Type B pancreatic cell (in vitro differentiated cells): ENCODE measurements at places on chromosomes 1 and 21.

DNA sequence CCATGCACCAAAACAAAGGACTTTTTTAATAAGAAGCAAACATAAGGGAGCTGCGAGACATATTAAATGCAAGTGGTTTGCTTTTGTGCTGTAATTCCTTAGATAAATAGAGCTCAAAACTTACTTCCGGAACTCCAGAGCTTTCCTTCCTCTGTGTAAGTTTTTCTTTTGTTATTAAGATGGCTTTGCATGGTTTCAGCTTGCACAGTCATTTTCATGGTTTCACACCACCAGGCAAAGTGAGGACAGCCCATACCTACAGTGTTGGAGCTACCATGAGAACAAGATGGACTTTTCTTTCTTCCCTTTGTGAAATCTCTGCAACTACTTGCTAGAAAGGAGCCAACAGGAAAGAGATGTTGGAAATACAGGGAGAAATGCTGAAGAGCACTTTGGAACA is 368.0 kb downstream of the SETD4 start:
- DNase-seq, result no peak

GRCh38 chr1:83555871-83556270 is 443.1 kb downstream of the TTLL7 start:
- DNase-seq, result no peak

DNA sequence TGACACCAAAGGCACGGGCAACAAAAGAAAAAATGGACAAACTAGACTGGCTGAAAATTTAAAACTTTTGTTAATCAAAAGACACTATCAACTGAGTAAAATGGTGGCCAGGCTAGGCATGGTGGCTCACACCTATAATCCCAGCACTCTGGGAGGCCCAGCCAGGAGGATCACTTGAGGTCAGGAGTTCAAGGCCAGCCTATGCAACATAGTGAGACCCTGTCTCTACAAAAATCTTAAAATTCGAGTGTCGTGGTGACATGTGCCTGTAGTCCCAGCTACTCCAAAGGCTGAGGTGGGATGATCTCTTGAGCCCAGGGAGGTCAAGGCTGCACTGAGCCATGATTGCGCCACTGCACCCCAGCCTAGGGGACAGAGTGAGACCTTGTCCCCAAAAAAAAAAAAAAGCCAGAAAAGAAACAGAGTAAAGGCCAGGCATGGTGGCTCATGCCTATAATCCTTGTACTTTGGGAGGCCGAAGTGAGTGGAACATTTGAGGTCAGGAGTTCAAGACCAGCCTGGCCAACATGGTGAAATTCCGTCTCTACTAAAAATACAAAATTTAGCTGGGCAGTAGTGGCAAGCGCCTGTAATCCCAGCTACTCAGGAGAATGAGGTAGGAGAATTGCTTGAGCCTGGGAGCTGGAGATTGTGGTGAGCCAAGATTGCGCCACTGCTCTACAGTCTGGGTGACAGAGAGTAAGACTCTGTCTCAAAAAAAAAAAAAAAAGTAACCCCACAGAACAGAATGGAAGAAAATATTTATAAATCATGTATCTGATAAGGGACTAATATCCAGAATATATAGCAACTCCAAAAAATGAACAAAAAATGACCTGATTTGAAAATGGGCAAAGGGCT is 8.0 kb downstream of the TUT4 start:
- DNase-seq, result no peak

DNA sequence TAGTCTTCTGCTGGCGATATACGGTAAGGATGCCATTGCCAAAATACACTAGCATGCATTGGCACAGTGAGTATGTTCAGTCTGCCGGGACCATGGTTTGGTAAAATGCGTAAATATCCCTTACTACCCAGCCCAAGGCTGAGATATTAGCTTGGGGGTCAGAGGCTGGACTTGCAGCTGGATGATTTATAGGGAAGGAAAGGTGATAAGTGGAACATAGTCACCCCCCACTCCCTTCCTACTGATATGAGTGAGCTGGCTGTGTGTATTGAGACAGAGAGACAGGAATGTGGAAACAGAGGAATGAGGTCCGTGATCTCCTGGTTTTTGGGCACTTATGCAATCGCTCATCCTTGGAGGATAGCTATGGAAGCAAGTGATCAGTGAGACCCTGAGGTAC is 642.8 kb downstream of the KCNT2 start:
- no peak for DNase-seq

DNA sequence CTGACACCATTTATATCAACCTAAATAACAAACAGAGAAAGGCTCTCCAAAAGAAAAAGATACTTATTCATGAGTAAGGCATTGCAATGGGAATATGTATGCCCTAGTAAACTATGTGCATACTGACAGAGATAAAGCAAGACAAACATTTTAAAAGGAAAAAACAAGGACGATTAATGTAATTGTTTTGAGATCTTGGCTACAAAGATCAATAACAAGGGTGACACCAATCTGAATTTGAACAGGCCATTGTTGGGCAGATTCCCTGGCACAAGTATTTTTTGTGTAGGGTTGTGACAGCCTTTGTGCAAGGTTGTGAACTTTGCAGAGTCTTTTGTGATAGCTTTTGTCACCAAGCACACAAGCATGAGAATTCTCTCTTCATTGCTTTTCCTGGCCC is 85.3 kb downstream of the EDEM3 start:
- no peak for DNase-seq

- no peak for DNase-seq
These were observed 143.0 kb upstream of the ZRANB2 start for GRCh38 chr1:71223641-71224340.

DNA sequence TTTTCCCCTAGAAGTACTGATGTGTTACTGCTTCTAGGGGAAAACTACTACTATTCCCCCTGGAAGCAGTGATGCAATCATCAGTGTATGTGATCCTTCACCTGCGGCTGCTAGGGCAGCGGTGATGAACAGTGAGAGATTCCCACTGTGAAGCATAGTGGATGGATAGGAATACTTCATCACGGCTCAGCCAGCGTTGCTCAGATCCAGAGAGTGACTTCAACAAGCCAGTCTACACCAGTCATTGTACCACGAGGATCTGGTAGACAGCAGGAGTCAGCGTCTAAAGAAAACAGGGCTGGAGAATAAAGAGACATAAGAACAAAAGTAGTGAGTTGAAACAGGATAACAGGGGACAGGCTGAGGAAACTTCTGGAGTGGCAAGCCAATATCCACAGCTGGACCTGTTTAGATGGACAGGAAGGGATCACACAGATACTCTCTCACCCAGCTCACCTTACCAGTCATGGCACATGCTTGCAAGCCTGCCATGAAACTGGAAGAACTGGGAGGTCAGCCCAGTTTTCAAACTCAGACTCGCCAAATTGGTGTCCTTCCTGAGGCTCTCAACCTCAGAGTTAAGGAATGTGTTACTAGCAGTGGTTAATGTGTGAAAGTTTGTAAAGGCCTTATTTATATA is 42.4 kb upstream of the LRRC52 start:
- DNase-seq, result no peak

DNA sequence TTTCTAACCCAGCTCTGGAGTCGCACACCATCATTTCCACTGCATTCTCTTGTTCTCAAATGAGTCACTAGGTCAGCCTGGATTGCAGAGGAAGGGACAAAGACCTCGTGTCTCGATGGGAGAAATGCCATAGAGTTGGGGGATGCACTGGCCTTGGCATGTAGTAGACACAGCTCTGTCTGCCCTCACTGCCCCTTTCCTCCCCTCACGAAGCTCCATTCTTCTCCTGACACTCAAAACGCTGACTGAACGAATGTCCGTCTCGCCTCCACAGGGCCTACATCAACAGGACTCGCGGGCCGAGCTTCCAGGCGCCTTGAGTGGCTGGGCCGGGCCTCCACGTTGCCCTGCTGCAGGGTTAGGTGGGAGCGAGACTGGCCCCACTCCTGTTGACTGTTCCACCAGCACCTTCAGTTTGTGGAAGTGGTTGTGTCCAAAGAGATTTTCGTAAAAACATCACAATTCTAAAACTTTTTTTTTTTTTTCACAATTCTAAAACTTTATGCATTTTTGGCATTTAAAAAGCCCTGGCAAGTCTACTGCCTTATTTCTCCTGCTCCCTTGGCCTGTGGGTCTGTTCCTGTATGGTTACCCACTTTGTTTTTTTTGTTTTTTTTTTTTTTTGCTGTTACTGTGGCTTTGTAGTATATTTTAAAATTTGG is 18.8 kb downstream of the PKNOX1 start:
- no peak for DNase-seq

- DNase-seq, result no peak
These were observed 23.8 kb downstream of the IER5 start for GRCh38 chr1:181112071-181112929.

- no peak for DNase-seq
These were observed 208.2 kb upstream of the TNR start for GRCh38 chr1:175951627-175952026.

- DNase-seq, result no peak
These were observed 49.8 kb downstream of the SKI start for GRCh38 chr1:2277741-2278488.

DNA sequence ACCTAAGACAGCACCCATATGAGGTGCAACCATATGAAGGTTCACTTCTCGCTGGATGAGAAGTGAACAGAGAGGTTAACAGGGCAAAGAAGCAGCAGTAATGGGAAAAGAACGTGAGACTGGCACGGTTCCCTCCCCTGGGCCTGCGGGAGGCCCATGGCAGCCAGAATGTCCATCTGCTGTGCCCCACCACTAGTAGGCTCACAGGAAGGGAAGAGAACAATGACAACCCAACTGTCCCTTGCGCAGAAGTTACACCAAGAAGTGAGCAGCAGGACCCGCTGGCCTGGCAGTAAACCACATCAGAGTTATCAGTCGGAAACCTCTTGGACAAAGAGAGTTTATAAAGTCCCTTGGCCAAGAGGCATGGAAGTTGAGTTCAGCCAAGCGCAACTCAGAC is 11.3 kb downstream of the HIVEP3 start:
- DNase-seq, result no peak

DNA sequence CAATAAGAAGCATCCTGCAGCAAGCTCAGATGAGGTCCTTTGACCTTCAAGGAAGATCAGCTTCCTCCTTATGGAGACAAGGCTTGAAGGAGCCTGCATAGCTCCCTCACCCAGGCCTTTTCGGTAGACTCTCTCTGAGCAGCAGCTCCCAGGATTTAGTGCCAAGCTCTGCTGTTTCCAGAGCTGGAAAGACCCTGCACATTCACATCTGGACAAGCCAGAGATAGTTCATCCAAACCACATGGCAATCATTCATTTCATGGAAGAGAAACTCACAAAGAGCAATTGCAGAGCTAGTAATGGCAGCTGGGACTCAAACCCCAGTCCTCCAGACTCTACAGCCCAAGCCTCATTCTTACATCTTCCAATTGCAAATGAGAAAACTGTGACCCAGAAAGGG is 76.4 kb upstream of the EDN2 start:
- no peak for DNase-seq

DNA sequence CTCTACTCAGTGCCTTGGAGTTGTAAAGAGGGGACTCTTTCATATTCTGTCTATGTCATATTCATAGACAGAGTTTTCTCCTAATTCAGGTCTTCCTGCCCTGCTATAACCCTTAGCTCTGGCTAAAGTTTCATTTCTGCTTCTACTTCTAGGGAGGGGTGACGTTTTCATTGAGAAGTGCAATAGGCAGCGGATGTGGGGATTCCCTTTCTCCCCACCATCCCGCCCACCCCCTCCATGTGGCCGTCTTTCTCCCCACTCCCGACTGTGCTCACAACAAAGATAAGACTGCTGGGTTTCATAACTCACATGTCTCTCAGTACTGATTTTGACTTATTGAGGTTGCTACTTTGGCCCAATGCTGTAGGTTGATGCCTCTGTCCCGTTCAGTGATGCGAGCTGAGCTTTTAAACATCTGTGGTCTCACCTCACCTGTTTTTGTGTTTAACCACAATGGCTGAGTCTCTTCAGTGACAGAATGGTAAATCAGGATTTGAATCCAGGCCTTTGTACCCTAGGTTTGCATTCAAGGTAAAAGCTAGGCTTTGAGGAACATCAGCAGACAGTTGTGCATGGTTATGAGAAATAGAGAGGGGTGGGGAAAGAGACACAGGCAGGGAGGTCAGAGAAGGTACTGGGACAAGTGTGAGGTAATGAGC is 7.8 kb upstream of the KIF14 start:
- DNase-seq, result no peak

GRCh38 chr1:30133414-30134055 is 589.9 kb downstream of the MATN1 start:
- no peak for DNase-seq

DNA sequence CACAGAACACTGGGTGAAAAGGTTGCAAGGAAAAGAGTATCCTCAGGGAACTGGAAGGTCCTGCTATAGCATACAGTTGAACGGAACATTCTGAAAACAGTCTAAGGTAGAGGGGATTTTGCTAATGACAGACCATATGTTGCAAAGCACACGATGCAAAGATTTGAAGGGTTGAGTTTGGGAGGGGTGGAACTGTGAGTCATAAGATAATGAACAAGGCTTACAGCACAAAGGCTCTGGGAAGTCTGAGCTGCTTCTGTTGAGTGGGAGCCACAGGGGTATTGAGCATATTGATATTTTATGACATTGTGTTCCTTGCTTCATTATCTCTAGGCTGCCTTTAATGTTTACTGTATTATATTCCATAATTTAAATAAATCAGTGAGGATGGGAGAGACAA is 104.9 kb downstream of the PLPPR4 start:
- no peak for DNase-seq

DNA sequence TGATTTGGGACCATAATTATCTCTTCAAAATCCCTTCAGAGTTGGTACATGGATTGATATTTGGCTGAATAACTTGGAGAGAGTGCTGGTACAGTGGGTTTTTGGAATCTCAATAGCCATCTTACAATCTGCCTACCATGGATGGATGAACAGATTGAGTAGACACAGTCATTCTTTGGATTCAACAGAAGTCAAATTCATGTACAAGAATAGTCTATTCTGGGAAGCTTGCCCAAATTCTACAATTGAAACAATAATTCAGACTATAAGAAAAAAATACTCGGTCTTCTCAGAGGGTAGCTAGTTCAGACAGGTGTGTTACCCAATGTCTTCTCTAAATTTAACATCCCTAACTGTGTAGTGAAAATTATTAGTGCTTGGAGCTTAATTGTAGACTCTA is 574.0 kb downstream of the LRRIQ3 start:
- no peak for DNase-seq

DNA sequence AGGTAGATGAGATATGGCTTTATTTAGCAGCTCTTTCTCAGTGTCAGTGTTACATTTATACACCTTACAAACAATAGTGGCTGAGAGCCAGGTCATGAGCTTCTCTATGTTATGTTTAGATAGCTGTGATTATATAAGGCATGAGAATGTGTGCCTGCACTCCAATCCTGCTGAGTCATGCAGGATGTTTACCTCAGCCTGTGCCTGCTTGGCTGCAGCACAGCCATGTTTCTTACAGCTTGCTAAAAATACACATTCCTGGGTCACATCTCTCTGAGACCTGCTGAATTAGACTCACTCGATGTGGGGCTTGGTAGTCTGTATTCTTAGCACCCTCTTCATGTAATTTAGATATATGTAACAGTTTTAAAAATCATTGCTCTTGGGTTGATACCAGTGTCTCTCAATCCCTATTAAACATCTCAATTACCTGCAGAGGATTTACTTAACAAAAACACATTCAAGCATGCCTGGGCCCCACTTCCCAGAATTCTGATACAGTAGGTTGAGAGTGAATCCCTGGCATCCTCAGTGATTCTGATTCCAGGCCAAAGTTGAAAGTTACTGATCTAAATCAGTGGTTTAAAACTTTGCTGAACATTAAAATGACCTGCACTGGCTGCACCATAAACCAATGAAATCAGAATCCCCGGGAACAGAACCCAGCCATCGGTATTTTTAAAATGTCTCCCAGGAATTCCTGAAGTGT is 107.5 kb downstream of the GDAP2 start:
- no peak for DNase-seq
